Renal pelvis (tissue), 12 donors: ENCODE measurements at places on chromosomes 2 and 18. TPM values are rescaled to one million over a fixed set of nuclear protein-coding genes. Genes with fewer than 3 reads are reported as not detected.

ASB18 gene
- 0.07 TPM for polyA plus RNA-seq

CCBE1 gene
- 31.3 TPM for polyA plus RNA-seq

ERFE gene
- polyA plus RNA-seq = 7.3 TPM

ALPG gene
- not detected for polyA plus RNA-seq

GPR45 gene
- 0.09 TPM for polyA plus RNA-seq

ST8SIA3 gene
- polyA plus RNA-seq = not detected

TANC1 gene
- polyA plus RNA-seq = 50.7 TPM

DCDC2C gene
- polyA plus RNA-seq = not detected

SLC23A3 gene
- 23.5 TPM for polyA plus RNA-seq

FEV gene
- 0.17 TPM for polyA plus RNA-seq

EVX2 gene
- polyA plus RNA-seq = 0.01 TPM

CYP1B1 gene
- 99.3 TPM for polyA plus RNA-seq

GALNT5 gene
- 0.48 TPM for polyA plus RNA-seq

HOXD3 gene
- polyA plus RNA-seq = 28.9 TPM

SLC39A6 gene
- 67.9 TPM for polyA plus RNA-seq

CD302 gene
- polyA plus RNA-seq = 11.2 TPM

CAVIN2 gene
- 42.6 TPM for polyA plus RNA-seq

TUBA3E gene
- polyA plus RNA-seq = not detected

SCN7A gene
- polyA plus RNA-seq = 18.1 TPM

RAD51AP2 gene
- polyA plus RNA-seq = 0.19 TPM

VWC2L gene
- 0.22 TPM for polyA plus RNA-seq

STEAP3 gene
- 1.5 TPM for polyA plus RNA-seq

UGT1A9 gene
- polyA plus RNA-seq = 6.0 TPM

NFATC1 gene
- polyA plus RNA-seq = 5.1 TPM

MROH2A gene
- 0.33 TPM for polyA plus RNA-seq

TMEFF2 gene
- 7.9 TPM for polyA plus RNA-seq

LRATD1 gene
- 19.3 TPM for polyA plus RNA-seq

SIX2 gene
- polyA plus RNA-seq = 33.3 TPM

UGP2 gene
- 111 TPM for polyA plus RNA-seq

SKOR2 gene
- not detected for polyA plus RNA-seq

PSMA8 gene
- not detected for polyA plus RNA-seq

CYRIA gene
- polyA plus RNA-seq = 2.1 TPM

TUBA4B gene
- 0.91 TPM for polyA plus RNA-seq

TFCP2L1 gene
- polyA plus RNA-seq = 81.5 TPM

ACKR3 gene
- polyA plus RNA-seq = 74.6 TPM

KIAA2012 gene
- 0.19 TPM for polyA plus RNA-seq

FBXO15 gene
- 4.4 TPM for polyA plus RNA-seq

KCTD1 gene
- 66.6 TPM for polyA plus RNA-seq

TDRD15 gene
- polyA plus RNA-seq = 0.04 TPM

FAM161A gene
- 12.7 TPM for polyA plus RNA-seq

FIGN gene
- 9.3 TPM for polyA plus RNA-seq

CMPK2 gene
- 3.2 TPM for polyA plus RNA-seq

TCF23 gene
- 0.55 TPM for polyA plus RNA-seq

CIB4 gene
- polyA plus RNA-seq = 0.30 TPM

GLI2 gene
- polyA plus RNA-seq = 13.4 TPM

LYPD6B gene
- polyA plus RNA-seq = 30.4 TPM

ACTR2 gene
- 156 TPM for polyA plus RNA-seq

CCDC148 gene
- 12.8 TPM for polyA plus RNA-seq

SEMA4C gene
- 41.0 TPM for polyA plus RNA-seq

YWHAQ gene
- polyA plus RNA-seq = 361 TPM

SGPP2 gene
- 16.7 TPM for polyA plus RNA-seq

STAM2 gene
- 39.0 TPM for polyA plus RNA-seq

ABHD1 gene
- 1.4 TPM for polyA plus RNA-seq

FBXO48 gene
- polyA plus RNA-seq = 2.3 TPM

VSNL1 gene
- 4.8 TPM for polyA plus RNA-seq

SETBP1 gene
- polyA plus RNA-seq = 35.1 TPM

FAM228A gene
- 0.92 TPM for polyA plus RNA-seq

CHRNG gene
- 0.87 TPM for polyA plus RNA-seq

LIMS4 gene
- 1.2 TPM for polyA plus RNA-seq

ZNF396 gene
- polyA plus RNA-seq = 5.3 TPM
